Stimulated activated CD8-positive, alpha-beta memory T cell treated with anti-CD3 and anti-CD28 coated beads, Interleukin-15, amount 100 ng/mL, for 1 hour (primary cell): ENCODE measurements at places on chromosomes 16 and 17.
A peak's percentile ranks its signal among the peaks of the same experiment; 100 is the strongest.

DNA sequence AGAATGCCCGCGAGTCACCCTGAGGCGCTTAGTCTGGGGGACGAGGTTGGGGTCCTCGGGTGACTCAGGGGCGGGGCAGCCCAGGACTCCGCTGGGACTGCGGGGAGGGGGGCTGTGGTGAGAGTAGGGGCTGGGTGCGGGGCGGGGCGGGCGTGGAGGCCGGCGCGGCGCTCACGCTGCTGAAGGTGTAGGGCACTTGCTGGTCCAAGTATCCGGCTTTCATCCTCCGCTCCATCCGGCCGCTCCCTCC lies 832 bp downstream of the ETV4 start:
- no peak for DNase-seq

GRCh38 chr16:4846503-4846900 lies 586 bp downstream of the GLYR1 start:
- no peak for DNase-seq

DNA sequence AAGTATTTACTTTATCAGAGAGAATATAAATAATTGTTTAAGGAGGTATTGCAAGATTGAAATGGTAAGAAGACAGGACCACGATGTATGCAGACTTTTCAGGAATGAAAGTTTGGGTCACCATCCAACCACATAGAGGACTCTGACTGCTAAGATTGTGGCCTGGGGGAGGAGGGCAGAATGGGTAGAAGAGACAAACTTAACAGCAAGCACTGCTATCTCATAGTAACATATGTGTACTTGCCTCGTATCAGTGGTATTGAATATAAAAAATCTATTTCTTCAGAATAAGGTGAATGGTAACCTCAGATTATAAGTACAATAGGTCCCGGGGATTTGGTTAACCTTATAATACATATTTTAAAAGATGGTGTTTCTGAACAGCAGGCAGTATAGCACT lies 5.8 kb downstream of the KRT10 start:
- no peak for DNase-seq

- DNase-seq = no peak
Observed at GRCh38 chr16:7964167-7964566, 626.1 kb downstream of the TMEM114 start.

- no peak for DNase-seq
Observed at GRCh38 chr16:62194828-62195227, 158.6 kb upstream of the CDH8 start.

- no peak for DNase-seq
Observed at GRCh38 chr17:10357768-10358167, 15.0 kb downstream of the MYH13 start.

- DNase-seq = no peak
Observed at GRCh38 chr17:45388604-45389325, 43.9 kb downstream of the ARHGAP27 start.

DNA sequence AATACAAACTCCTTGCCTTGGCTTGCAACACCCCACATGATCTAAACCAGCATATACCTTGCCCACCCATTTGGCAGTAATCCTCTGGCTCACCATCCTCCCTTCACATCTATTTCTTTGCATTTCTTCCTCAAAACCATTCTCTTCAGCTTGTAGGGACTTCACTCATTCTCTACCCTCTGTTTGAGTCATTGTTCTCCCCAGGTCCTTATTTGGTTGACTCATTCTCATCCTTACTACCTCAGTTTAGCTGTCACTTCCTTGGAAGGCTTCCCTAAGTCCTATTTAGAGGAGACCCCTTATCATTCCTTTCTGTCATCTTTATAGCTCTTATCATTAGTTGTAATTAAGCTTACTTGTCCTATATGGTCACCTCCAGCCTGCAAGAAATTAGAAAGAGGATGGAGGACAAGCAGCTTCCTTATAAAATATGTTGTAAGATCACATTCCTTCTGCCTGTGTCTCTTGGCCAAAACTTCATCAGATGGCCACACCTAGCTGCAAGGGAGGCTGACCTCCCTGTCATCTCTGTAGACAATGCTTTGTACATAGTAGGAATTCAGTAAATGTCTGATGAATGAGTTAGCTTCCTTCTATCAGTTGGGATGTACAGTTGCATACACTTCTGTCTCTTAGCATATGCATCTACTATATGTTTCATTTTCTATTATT lies 1.7 kb downstream of the TTC19 start:
- no peak for DNase-seq

DNA sequence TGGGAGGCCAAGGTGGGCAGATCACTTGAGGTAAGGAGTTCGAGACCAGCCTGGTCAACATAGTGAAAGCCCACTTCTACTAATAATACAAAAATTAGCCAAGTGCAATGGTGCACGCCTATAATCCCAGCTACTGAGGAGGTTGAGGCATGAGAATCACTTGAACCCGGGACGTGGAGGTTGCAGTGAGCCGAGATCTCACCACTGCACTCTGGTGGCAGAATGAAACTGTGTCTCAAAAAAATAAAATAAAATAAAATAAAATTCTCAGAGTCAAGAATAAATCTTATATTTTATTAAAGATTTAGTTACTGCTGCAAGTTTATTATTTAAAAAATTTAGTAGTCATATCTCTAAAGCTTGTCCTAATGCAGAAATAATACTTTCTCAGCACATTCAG lies 29.7 kb downstream of the ARL4D start:
- DNase-seq = no peak

DNA sequence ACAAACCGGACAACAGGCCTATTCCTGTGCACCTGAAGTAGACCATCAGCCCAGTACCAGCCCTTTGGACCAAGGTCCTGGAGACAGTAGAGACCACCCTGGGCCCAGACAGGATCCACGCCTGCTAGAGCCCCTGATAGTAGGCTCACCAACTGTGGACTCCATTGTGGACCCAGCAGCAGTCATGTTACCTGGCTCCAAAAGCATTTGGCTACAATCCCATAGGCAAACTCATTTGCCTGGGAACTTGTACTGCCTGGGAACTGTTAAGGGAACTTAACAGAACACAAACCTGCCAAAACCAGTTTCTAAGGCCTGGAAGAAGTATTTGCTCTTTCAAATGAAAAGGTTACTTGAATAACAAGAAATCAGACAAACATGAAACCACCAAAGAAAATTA lies 10.0 kb upstream of the ACSM1 start:
- no peak for DNase-seq

DNA sequence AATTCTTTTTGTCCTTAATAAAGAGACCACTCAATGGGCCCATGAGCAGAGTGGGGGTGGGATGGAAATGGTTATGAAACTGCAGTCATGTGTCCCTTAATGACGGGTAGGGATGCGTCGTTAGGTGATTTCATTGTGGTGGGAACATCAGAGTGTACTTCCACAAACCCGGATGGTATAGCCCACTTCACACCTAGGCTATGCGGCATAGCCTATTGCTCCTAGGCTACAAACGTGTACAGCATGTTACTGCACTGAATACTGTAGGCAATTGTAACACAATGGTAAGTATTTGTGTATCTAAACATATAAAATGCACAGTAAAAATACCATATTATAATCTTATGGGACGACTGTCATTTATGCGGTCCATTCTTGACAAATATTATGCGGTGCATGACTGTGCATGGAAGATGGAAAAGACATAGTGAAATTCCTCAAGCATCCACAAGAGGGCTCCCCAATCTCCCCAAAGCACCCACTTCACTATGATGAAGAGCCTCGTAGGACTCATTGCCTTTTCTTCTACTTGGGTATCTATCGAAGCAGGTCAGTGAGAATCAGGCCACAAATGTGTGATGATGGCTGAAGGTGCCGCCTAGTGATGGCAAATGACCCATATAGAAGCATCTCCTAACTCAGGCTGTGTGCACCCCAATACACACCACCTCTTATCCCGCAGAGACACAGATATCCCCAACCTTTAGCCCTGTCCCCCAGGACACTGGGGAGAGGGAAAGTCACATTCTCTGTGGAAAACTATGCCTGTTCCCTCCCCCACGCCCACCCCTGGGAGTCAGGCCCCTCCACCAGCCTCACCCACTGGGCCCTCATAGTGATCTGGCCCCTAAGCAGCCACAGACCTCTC lies 43.5 kb downstream of the TBX21 start:
- peak; percentile 4 for DNase-seq

DNA sequence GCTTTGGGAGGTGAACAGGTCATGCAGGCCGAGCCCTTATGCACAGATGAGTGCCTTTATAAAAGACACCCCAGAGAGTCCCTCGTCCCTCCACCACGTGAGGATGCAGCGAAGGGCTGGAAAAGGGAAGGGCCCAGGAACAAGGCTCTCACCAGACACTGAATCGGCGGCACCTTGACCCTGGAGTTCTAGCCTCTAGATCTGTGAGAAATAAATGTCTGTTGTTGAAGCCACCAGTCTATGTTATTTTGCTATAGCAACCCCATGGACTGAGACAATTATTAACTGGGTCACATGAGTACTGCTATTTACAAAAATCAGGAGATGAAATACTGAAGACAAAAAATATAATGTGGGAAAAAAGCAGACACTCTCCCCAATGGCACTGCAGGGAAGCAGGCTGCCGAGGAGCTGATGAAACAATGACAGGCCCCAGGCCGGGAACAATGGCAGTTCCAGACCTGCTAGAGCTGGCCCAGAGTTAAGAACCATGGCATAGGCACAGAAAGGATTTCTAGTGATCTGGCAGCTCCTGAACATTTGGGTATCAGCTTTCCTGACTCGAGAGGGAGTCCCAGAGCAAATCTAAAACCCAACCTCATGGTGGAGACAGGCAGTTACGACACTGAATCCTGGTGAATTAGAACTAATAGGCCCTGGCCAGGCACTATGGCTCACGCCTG lies 17.8 kb upstream of the GGA2 start:
- no peak for DNase-seq

- DNase-seq = no peak
Observed at GRCh38 chr17:79530361-79531105, 80.3 kb downstream of the RBFOX3 start.

- no peak for DNase-seq
Observed at GRCh38 chr17:10048629-10049350, 143.7 kb upstream of the RCVRN start.

DNA sequence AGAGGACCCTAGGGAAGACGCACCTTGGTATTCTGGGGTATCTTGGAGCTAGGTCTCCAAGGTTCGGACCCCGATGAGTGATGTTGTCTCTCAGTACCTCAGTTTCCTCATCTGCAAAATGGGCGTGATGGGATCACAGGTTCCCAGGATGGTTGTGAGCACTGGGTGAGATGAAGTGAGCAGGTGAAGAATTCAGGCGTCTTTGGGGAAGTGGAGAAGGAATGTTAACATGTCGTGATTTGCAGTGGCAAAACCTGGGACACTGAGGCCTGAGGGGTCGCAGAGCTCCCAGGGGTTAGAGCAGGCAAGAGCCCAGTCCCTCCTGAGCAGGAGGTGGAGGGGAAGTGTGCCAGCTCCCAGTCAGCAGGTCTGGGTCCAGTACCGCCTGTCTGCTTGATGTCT lies 215.1 kb upstream of the GSE1 start:
- no peak for DNase-seq

DNA sequence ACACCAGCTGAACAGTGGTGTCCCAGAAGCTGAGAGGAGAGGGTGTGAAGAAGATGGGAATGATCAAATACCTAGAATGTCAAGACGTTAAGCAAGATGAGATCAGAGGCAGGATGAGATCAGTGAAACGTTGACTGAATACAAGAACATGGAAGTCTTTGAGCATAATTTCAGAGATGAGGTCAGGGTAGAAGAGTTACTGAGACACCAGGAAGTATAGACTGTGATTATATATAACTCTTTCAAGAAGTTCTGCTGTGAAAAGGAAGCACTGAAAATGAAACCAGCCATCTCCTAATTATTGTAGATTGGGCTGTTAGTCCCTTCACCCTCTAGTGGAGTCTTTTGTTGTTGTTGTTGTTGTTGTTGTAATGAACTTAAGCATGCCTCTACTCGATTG lies 9.1 kb downstream of the SHCBP1 start:
- no peak for DNase-seq

DNA sequence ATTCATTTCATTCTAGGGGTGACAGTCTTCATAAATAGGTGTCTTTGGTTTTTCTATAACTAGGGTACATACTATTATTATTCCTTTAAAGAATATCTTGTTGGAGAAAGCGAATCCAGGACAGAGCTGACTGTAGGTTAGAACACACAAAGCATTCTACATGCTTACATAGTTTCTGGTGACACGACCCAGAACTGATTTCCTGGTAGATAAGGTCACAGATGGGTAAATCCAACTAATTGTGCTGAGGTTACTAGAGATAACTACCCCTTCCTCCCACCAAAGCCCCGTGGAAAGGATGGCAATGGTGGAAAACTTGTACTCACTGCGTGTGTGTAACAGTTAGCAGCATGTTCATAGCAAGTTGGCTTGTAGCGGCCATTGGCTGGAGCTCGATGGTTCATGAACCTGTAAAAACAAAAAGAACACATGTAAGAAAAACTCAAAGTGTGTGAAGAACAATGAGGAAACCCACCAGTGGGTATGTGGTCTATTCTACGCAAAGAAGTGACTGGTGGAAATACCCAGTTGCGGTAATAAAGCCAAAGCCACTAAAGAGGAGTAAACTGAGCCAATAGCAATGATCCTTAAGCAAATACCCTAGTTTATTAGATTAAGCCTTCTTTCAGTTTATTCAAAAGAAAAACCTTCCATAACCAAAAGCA lies 7.7 kb downstream of the MMD start:
- no peak for DNase-seq

- no peak for DNase-seq
Observed at GRCh38 chr16:86901483-86901882, 323.1 kb downstream of the FOXL1 start.

DNA sequence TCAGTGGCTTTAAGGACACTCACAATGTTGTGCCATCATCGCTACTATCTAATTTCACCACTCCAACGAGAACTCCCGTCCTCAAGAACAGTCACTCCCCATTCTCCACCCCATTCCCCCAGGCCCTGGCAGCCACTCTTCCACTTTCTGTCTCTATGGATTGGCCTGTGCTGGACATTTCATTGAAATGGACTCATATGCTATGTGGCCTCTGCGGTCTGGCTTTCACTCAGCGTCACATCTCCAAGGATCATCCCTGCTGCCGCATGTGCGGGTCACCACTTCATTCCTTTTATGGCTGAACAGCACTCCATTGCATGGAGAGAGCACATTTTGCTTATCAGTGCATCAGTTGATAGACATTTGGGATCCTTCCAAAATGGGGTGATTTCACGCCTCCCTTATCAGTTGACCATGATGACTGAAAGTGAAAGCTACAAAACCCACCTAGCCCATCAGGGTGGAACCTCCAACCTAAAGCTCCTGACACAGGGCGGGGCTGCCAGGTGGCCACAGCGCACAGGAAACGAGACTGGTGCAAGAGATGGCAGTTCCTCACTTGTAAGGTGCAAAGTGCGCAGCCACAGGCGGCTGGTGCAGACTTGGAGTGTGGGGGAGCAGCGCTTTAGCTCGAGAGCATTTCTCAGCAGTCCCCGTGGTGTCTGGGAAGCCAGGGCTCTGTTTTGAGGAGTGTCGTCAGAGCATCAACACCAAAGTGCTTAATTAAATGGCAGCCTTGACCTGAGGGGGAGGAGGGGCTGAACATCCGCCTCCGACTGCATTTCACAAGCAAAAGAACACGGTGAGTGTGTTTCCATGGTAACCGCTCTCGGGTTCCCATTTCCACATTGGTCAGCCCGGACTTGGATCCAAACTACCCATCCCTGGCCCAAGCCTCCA lies 23.8 kb downstream of the COTL1 start:
- DNase-seq = peak; percentile 46
